T47D (cell line): ENCODE measurements at places on chromosomes 5 and 9.

DNA sequence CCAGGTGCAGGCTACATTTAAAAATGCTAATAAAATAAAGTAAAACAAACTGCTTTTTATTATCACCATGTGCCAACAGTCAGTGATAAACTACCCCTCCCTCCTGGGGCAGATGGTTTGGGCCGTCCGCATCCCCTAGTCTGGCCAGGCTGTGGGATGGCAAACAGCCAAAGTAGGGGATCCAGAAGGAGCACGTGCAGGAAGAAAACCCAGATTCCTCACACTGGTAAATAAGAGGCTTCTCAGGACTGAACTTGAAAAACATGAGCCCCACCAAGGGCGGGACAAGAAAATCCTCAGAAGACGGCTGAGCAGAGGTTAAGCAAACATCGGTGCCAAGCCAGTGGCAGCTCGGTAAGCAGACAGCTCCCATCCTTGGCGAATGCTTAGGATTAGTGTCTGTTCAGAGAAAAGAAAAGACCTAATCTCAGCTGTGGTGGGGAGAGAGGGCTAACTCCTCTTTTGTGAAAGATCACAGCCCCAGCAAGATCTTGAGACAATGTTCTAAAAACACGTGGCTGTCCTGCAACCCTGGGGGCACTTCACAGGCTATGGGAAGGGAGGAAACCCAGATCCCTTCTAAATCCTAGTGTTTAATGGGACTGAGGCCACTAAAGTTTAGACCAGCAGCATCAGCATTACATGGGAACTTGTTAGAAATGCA lies 46.5 kb upstream of the GDNF start:
- no peak for DNase-seq

DNA sequence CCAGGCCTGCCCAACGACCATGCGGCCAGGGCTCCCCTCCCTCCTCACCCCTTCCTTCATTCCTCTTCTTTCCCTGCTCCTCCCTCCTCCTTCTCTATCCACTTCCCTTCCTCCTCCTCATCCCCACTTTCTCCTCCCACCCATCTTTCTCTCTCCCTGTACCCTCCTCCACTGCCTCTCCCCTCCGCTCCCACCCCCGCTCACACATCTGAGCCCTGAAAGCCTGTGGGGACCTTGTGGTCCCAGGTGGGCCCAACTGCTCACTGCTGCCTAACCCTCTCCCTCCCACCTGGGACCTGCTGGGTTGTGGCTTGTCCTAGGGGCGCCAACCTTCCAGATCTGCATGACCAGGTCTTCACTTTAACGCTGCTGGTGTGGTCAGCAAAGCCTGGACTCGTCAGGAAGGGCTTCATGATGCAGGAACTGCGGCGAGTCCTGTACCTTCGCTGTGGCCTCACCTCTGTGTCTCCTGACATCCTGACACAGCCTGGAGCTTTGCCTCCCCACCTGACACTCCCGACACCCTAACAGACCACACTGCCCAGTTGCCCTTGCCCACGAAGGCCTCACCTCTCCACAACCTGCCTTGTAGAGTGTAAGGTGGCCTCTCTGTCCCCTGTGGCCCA lies 34.6 kb downstream of the C5orf15 start:
- no peak for DNase-seq

DNA sequence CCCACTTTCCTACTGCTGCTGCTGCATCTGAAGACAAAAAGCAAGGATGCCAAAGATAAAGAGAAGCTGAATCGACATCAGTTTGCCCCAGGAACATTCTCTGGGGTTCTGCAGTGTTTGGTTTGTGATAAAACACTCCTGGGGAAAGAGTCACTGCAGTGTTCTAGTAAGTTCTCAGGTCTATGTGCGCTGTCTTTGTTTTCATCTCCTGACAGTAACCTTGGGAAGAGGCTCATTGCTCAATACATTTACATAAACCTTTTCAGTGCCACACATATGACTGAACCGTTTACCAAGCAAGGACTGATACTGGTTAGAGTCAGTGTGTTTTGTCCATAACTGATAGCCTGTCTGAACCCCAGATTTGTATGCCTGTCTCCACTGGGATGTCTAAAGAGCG lies 232.1 kb downstream of the ARHGEF28 start:
- no peak for DNase-seq

GRCh38 chr5:88688984-88689667 lies 193.9 kb downstream of the MEF2C start:
- DNase-seq, result peak; percentile 60

GRCh38 chr9:130498298-130498917 lies 53.6 kb downstream of the ASS1 start:
- DNase-seq, result peak; percentile 22
